Renal cortical epithelial cell (primary cell): ENCODE measurements at places on chromosomes 3 and 15. TPM values are rescaled to one million over a fixed set of nuclear protein-coding genes. Genes with fewer than 3 reads are reported as not detected.

DNA sequence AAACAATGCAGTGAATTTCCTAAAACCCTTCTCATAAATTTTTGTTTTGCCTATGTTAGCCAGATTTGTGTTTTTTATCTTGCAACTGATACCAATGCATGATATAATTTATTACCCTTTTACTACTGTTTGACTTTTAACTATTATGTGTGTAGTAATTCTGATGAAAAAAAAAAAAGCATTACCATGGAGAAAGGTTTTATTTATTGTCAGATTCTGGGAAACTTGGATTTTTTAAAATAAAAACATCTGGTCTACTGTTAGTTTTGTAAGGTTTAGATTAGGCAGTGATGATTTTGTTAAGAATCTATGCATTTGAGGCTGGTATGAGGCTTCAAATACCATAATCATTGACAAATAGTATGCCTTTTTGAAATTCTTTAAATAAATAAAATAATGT, 470.4 kb upstream of the ROBO1 start:
- no peak for DNase-seq

- no peak for DNase-seq
Measured at GRCh38 chr3:33134026-33134625, 20.3 kb downstream of the CRTAP start.

The CFAP100 gene
- not detected in 2 replicates for total RNA-seq

- DNase-seq: peak; percentile 47
Measured at GRCh38 chr3:126883241-126883640, 99.7 kb upstream of the PLXNA1 start.

The ZNF620 gene
- 3.3 and 5.8 TPM in 2 replicates for total RNA-seq

DNA sequence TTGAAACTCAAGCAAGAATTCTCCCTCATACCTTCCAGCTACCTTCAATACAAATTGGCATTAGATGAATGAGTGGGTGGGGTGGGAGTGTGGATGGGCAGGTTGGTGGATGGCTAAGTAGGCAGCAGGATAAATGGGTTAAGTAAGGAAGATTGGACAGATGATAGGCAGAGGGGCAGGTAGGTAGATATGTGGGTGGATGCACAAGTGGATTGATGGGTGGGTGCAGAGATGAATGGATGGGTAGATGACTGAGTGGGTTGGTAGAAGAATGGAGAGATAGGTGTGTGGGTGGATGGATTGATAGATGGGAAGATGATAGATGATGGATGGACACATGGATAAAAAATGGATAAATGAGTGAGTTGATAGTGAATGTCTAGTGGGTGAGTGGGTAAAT, 27.6 kb downstream of the VIPR1 start:
- no peak for DNase-seq

DNA sequence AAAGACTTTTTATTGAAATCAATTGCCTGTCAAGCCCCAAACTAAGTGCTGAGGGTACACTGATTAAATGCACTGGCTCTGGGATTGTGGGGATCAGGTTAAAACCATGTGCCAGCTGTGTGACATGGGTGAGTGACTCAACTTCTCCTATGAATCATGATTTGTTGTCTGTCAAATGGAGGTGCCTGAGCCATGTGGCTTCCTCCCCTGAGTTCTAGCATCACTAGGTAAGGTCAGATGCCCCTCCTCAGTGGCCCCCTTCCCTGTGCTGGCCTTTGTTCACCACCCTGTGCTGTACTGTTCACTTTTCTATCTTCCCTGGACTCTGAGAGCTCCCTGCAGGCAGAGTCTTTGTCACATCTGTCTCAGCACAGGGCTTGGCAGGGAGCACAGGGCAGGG, 43.6 kb upstream of the ATP2B2 start:
- no peak for DNase-seq

- DNase-seq: no peak
Measured at GRCh38 chr3:41650406-41650805, 311.5 kb downstream of the ULK4 start.

DNA sequence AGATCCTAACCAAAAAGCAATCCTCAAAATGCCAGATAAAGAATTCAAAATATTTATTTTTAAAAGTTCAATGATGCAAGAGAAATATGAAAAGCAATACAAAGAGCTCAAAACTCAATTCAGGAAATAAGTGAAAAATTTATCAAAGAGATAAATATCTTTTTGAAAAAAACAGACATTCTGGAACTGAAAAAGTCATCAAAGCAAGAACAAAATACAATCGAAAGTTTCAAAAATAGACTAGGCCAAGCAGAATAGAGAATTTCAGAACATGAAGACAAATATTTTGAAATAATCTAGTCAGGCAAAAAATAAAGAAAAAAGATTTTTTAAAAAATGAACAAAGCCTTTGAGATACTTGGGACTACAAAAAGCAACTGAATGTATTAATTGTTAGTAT, 83.4 kb upstream of the STT3B start:
- DNase-seq: no peak

The SRP14 gene
- total RNA-seq: 254 and 635 TPM in 2 replicates

DNA sequence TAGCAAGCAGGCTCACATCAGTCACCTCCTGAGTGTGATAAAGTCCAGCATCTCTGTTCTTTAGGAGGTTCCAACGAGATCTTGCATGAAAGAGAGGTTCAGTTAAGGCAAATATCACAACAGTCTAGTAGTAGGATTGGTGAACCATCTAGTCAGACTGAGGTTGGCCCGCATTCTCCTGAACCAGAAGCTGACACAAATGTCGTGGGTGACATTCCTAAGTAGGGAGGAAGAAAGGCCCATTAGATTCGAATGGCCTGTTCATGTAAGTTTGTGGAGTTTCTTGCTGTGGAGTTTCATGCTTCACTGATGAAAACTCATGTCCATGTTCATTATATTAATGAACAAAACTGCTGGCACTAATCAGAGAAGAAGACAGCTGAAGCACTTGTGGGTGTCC, 66.7 kb upstream of the XCR1 start:
- DNase-seq: no peak

DNA sequence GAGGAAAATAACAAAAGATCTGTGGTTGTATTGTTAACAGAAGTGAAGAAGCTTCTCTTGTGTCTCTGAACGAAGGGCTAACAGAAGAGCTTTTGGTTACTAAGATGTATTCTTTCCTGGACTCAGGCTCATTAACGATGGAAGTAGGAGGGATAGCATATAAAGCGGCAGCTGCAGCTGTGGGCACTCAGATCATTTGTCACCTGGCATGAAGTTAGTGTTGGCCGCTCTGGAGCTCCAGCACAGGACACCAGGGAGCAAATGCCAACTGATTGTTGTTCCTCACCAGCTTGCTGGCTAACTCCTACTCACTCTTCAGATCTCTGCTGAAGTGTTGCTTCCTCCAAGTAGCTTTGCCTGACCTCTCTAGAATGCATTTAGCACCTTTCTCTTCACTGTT, 15.5 kb upstream of the SLITRK3 start:
- no peak for DNase-seq

- DNase-seq: peak; percentile 89
Measured at GRCh38 chr3:8793242-8793641, 23.8 kb upstream of the OXTR start.

The PFKFB4 gene
- 11.3 and 38.2 TPM in 2 replicates for total RNA-seq

The ADCY5 gene
- 0.52 and 0.99 TPM in 2 replicates for total RNA-seq

The TTLL13 gene
- 0.10 TPM in 1 of 2 replicates, not detected in the other for total RNA-seq

- DNase-seq: no peak
Measured at GRCh38 chr3:126784254-126784653, 80.2 kb downstream of the CHCHD6 start.

DNA sequence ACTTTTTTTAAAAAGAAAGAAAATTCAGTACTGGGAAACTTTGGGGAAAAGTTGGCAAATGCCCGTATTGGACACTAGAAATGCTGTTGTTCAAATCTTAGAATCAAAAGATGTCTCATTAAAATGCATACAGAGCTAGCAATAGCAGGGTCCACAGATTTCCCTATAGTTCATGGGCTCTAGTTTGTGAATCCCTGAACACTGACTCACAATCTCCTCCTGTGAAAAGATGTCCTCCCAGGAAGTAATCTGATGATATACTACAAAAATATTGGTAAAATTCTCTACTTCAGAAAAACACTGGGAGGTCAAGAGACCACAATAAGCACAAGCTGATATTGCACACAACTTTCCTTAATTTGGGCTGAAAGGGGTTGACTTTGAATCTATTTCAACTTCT, 568.4 kb upstream of the ZNF385D start:
- DNase-seq: no peak
